HFFc6 (cell line): ENCODE measurements at places on chromosomes 4 and X. TPM values are rescaled to one million over a fixed set of nuclear protein-coding genes. Genes with fewer than 3 reads are reported as not detected.

Gene GAGE2A
- total RNA-seq, result not detected in 3 replicates

Gene GAB3
- 0.05 to 0.30 TPM in 2 of 3 replicates, not detected in the other for total RNA-seq

Gene PGAM4
- 0.82 to 1.0 TPM in 2 of 3 replicates, not detected in the other for total RNA-seq

Gene TLR7
- total RNA-seq, result not detected in 3 replicates

Gene RASGEF1B
- not detected in 3 replicates for total RNA-seq

Gene MOSPD2
- total RNA-seq, result 21.9 to 26.1 TPM (median 24.2 TPM) in 3 replicates

GRCh38 chr4:103892586-103892985 is 172.8 kb upstream of the TACR3 start:
- no peaks in the 10 kb centered on the region for H3K4me1 ChIP-seq
- H3K27ac ChIP-seq, result no peak overlapping the region

DNA sequence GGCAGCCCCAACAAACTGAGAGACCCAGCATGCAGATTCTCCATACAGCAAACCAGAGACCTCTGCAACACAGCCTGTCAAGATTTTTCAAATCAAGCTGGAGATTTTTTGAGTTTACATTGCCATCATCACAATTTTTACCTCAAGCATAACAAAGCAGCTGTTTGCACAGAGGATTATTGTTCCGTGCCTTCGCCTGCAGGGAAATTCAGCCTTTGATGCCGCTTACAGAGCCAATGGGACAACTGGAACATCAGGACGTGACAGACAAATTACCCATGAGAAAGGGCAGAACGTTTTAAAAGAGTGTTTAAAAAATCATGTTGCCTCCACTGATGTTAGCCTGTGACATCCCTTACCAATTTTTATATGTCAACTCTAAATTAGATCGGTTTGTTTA is 363.7 kb downstream of the FBXW7 start:
- H3K27me3 ChIP-seq, result peaks cover 19% of the 10 kb centered on the region
- H3K27ac ChIP-seq, result no peak overlapping the region
- no peaks in the 10 kb centered on the region for H3K4me1 ChIP-seq
- H3K4me3 ChIP-seq, result no peak overlapping the region

DNA sequence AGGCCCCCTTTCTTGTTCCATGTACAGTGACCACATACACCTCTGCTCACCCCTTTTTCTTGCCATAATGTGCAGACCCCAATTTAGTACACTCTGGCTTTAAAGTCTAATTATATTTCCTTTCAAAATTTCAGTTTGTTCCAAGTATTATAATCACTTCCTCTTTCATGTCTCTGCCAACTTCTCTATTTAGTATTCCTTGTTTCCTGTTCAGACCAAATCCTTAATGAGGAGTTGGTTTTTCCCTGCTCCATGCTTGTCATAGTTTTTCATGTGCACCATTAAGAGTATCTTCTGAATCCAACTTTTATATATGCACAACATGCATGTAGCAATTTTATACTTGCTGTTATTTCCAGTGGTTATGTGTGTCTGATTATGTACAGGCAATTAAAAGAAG is 32.3 kb downstream of the USP53 start:
- H3K36me3 ChIP-seq, result peaks cover 62% of the 10 kb centered on the region
- H3K4me3 ChIP-seq, result no peak overlapping the region
- peak overlapping the region; percentile 34 for H3K27ac ChIP-seq
- peaks cover 44% of the 10 kb centered on the region for H3K4me1 ChIP-seq

DNA sequence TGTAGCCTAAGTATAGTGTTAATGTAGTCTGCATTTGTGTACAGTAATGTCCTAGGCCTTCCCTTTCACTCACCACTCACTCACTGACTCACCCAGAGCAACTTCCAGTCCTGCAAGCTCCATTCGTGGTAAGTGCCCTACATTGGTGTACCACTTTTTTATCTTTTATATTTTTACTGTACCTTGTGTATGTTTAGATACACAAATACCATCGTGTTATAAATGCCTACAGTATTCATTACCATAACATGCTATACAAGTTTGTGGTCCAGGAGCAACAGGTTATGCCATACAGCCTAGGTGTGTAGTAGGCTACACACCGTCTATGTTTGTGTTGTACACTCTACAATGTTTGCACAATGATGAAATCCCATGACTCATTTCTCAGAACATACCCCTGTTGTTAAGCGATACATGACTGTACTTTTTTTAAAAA is 15.4 kb downstream of the TSPAN5 start:
- H3K4me1 ChIP-seq, result peaks cover 100% of the 10 kb centered on the region
- no peaks in the 10 kb centered on the region for H3K27me3 ChIP-seq
- peak; percentile 69 for DNase-seq

- H3K4me3 ChIP-seq, result peak overlapping the region; percentile 61
- peak overlapping the region; percentile 95 for H3K27ac ChIP-seq
- peaks cover 45% of the 10 kb centered on the region for H3K4me1 ChIP-seq
- no peaks in the 10 kb centered on the region; the same call in 1 of the 2 replicates for H3K36me3 ChIP-seq
- no peak for DNase-seq
- H3K27me3 ChIP-seq, result peaks cover 1% of the 10 kb centered on the region; the same call in 1 of the 2 replicates
These were observed 20.3 kb upstream of the SPON2 start for GRCh38 chr4:1192493-1193205.

DNA sequence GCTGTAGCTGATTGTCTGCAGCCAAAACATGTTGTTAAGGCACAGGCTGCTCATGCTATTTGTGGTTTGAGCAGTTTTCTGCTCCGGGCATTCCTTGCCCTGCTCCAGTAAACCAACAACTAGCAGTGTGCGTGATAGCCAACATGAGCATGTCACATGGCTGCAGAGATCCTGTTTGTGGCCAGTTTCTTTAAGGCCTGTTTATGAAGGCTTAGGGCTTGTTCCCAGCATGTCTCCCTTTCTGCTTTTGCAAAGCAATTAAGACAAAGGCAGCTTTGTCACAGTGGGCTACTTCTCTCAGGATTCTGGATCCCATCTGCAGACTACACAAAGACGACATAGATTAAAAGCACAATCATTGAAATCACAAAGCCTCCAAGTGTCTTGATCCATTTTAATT is 160.5 kb downstream of the ZNF518B start:
- H3K36me3 ChIP-seq, result peaks cover 4% of the 10 kb centered on the region; the same call in 1 of the 2 replicates
- peak; percentile 85 for DNase-seq
- H3K4me3 ChIP-seq, result no peak overlapping the region
- H3K4me1 ChIP-seq, result peaks cover 74% of the 10 kb centered on the region
- peak overlapping the region; percentile 67 for H3K27ac ChIP-seq
- peaks cover 5% of the 10 kb centered on the region for H3K27me3 ChIP-seq

DNA sequence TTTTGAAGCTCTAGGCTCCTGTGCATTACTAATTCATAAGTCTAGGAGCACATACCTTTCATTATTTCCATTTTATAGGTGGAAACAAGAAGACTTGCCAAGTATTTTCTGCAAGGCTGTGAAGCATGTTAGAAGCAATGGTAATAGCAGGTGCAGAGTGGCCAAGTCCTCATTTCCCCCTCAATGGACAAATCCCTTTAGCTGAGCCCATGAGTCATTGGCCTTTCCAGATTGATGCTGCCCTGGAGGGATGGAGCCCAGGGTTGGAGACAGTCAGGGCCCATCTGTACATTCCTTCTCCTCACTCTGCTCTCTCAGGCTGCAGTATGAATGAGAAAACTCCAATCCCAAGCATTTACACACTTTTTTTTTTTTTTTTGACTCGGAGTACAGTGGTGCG is 6.6 kb downstream of the MGST2 start:
- peaks cover 12% of the 10 kb centered on the region for H3K27me3 ChIP-seq
- H3K4me1 ChIP-seq, result no peaks in the 10 kb centered on the region
- DNase-seq, result no peak
- H3K36me3 ChIP-seq, result no peaks in the 10 kb centered on the region
- no peak overlapping the region for H3K4me3 ChIP-seq

DNA sequence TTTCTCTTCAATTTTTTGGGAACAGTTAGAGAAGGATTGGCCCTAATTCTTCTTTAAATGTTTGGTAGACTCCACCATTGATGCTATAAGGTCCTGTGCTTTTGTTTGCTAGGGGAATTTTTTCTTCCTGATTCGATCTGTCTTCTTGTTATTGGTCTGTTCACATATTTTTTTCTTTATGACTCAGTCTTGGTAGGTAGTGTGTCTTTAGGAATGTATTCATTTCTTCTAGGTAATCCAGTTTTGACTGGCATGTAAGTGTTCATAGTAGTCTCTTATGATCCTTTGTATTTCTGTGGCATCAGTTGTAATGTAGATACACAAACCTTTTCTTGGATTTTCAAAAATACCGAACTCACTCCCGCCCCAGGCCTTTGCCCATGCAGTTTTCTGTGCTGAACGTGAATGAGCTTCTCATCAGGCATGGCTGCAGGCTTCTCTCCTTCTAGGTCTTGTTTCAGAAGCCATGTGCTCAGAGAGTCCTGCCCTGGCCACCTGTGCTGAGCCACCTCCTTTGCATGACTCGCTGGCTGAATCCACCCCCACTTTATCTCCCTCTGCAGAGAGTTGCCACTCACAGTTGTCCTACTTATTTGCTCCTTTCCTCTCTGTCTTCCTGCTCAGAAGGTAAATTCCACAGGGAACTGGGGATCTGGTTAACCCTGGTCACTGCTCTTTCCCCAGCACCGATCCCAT is 67.0 kb downstream of the STK32B start:
- no peak overlapping the region for H3K4me3 ChIP-seq
- no peaks in the 10 kb centered on the region for H3K4me1 ChIP-seq
- H3K27ac ChIP-seq, result no peak overlapping the region
- H3K36me3 ChIP-seq, result no peaks in the 10 kb centered on the region

DNA sequence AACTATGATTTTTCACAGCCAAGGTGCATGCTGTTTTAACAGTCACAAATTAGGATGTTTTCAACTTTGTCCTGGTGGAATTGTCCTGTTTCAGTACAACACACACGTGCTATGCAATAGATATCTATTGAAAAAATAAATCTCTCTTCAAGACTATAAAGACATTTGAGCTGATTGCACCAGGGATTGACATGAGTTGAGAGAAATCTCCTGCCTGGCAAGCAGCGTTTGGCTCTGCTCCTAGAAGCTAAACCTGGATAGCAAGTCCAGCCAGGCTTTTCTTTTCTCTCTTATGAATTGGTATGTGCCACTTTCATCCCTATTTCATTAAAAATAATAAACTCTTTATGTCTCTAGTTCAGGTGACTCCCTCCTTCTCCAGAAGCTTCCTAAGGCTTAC is 16.6 kb upstream of the NPNT start:
- H3K27me3 ChIP-seq, result peaks cover 4% of the 10 kb centered on the region; the same call in 1 of the 2 replicates
- H3K27ac ChIP-seq, result no peak overlapping the region
- H3K4me1 ChIP-seq, result no peaks in the 10 kb centered on the region; the same call in 1 of the 2 replicates
- no peak overlapping the region for H3K4me3 ChIP-seq

GRCh38 chr4:46874811-46875210 is 34.2 kb downstream of the COX7B2 start:
- no peak overlapping the region for H3K27ac ChIP-seq
- H3K4me1 ChIP-seq, result no peaks in the 10 kb centered on the region
- H3K36me3 ChIP-seq, result no peaks in the 10 kb centered on the region
- peaks cover 4% of the 10 kb centered on the region; the same call in 1 of the 2 replicates for H3K27me3 ChIP-seq
- no peak for DNase-seq

DNA sequence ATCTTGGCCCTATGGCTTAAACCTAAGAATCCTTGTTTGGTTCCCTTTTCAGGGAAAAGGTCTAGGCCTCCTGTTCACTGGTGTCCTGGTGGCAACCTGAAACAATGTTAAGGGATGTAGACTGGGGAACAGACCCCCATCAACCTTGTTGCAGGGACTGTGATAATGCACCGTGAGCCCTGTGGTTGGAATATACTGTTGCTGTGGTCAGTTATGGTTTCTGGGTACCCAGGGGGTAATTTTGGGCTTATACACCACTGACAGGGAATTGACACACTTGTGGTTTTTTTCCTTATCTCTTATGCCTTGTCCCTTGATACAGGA is 64.0 kb upstream of the WDR1 start:
- H3K27me3 ChIP-seq, result no peaks in the 10 kb centered on the region; the same call in none of the 2 replicates
- peaks cover 74% of the 10 kb centered on the region for H3K4me1 ChIP-seq
- peak overlapping the region; percentile 98 for H3K27ac ChIP-seq
- peak overlapping the region; percentile 64 for H3K4me3 ChIP-seq
